ENCODE measurements at places on chromosomes 6 and 20.
A peak's percentile ranks its signal among the peaks of the same experiment; 100 is the strongest.

DNA sequence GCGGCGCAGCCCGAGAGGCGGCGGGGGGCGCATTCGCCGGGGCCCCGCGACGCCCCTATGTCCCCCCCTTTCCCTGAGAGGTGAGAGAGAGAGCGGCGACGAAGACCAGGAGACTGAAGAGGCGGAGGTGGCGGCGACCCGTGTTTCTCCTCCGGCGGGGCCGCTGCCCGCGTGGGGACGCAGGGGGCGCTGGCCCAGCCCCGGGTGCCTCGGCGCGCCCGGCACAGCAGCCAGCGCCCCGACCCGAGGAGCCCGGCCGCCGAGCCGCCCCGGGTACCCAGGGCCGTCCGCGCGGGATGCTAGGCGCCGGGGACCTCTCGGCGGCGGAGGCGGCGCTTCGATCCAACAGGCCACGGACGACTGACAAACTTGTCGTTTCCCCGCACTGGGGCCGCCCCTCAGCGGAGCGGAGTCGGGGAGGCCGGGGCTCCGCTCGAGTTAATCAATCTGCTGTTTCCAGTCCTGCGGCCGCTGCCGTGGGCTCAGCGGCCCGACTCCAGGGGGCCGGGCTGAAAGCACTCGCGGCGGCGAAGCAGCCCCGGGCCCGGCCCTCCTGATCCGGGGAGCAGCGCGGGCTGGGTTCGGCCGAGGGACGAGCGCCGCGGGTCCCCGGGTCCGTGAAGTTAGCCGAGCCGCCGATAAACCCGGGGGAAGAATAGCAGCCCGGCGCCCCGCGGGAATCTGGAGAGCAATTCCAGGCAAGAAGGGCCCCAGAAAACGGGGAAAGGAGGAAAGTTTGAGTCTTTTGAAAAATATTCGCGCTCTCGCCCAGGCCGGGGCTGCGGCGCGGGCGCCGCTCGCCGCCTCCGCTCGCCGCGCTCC lies 631 bp downstream of the MDGA1 start:
- no peak for DNase-seq

GRCh38 chr6:156977527-156978291 lies 200.5 kb downstream of the ARID1B start:
- no peak for DNase-seq

GRCh38 chr6:77450924-77451323 lies 12.4 kb downstream of the HTR1B start:
- DNase-seq, result no peak

DNA sequence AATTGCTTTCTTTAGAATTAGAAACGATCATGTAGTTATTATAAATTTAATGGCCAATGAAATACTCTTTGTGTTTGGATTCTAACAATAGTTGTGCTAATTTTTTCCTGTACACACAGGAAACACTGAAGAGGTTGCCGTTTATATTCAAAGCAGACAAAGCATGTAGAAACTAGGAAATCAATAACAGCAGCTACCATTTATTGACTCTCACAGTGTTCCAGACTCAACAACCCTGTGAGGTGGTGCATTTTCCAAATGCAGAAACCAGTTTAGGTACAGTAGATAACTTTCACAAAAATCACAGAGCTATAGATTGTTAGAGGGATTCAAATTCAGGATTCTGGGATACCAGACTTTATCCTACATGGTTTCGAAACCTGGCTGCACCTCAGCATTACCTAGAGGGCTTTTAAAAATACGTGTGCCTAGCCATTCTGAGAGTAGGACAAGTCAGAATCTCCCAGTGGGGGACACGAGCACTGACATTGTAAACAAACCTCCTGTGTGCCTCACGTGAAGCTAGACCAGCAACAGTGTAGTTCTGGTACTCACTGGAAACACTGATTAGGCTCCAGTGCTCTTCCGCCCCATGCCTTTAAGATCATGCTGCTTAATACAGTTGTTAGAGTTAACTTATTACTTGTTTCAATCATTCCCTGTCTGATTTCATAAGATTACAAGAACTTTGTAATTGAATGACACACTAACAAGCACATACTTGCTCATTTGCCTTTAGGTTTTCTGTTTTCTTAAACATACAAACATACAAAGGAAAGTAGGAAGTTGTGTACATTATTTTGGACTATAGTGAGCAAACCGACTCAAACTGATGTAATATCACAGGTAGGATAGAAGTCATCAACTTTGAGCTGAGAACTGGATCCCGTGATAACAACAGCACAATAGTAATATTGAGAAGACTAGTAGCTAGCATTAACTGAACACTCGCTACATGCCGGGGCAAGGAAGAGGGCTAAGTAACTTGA lies 65.8 kb downstream of the MAP3K4 start:
- DNase-seq, result no peak

GRCh38 chr6:25889877-25890853 lies 16.1 kb upstream of the SLC17A3 start:
- DNase-seq, result no peak

GRCh38 chr20:18754030-18754652 lies 59.4 kb upstream of the SCP2D1 start:
- no peak for DNase-seq

- no peak for DNase-seq
Observed at GRCh38 chr20:45101333-45101850, 465 bp upstream of the KCNS1 start.

DNA sequence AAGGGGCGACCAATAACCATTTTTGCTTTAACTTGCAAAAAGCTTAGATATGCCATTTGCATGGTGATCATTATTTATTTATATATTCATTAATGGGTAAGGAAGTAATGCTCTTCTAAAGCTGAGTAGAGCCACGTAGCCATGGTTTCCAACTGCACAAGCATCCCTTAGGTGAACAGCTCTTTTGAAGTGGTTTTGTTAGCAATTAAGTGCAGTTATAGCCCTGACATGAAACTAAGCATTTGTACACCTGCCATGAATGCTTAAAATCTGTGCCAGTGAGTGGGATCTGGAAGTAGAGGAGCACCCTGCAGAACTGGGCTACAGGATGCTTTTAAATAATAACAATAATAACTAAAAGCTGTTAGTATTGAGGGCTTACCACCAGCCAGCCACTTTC lies 19.1 kb downstream of the TRAF3IP2 start:
- DNase-seq, result no peak

DNA sequence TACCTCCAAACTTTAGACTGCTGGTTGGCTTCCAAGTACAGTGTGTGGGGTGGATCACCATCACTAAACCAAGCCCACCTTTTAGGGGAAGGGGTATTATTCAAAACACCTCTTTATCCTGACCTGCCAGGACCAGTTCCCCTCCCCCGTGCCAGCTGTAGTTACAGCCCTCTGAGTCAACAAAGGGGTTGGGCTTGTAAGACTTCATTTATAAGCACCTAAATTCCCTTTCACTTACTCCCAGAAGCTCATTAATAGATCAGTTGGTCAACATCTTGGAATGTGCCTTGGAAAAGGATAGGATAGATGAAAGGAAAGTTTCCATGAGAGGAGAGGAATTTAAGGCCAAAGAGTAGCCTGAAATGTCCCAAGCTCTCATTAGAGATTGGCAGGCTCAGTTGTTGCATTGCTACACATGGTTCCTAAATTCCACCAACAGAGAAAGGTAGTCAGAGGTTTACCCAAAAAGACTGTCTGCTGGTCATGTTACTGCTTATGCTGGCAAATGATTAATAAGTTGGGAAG lies 59.2 kb downstream of the TNFAIP3 start:
- no peak for DNase-seq

DNA sequence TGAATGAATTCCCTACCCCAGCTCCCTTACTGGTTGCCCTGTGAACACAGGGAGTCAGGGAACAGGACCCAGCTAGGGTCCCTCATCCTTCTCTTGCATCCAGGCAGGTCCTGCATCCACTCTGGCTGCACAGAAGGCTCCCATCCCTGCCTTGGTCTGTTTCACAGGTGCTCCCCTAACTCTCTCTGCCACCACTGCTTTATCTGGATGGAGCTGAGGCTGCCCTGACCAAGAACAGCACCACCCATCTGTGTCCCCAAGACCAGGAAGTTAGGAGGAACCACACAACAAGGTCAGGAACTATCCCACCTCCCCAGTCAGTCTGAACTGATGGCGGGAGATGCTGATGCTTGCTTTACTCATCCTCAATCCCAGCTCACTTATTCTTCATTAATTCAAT lies 16.2 kb upstream of the HLA-G start:
- DNase-seq, result no peak

- DNase-seq, result no peak
Observed at GRCh38 chr6:145875496-145876211, 61.1 kb upstream of the FBXO30 start.

DNA sequence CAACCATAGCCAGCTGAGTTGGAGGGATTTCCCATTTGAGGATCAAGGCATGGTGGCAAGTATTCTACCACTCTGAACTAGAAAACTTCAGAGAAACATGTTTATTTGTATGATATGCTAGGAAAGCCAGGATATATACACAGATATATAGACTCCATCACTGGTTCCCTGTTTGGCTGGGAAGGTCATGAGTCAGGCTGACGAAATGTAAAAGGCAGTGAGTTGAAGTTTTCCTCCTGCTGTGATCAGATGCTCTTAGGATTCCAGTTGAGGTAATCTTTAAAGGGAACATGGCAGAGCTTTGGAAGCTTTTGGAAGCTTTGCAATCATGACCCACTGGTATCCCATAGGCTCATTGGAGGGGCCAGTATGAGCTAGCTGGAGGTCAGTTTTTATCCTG lies 1369.1 kb downstream of the EPHA7 start:
- no peak for DNase-seq

DNA sequence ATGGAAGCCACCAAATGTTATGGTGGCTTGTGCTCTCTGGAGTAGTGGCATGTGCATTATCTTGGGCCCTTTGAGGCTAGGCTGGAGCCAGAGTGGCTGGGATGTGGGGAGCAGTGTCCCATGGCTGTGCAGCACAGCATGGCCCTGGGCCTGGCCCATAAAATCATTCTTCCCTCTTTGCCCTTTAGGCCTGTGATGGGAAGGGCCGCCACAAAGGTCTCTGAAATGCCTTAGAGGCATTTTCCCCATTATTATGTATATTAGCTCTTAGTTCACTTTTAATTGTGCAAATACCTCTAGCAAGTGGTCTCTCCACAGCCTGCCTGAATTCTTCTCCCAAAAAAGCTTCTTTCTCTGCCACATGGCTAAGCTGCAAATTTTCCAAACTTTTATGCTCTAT lies 297.3 kb upstream of the IRAK1BP1 start:
- DNase-seq, result no peak

GRCh38 chr6:134361011-134361410 lies 43.1 kb upstream of the SGK1 start:
- no peak for DNase-seq

- DNase-seq, result no peak
Observed at GRCh38 chr6:17352302-17352701, 41.1 kb upstream of the CAP2 start.

DNA sequence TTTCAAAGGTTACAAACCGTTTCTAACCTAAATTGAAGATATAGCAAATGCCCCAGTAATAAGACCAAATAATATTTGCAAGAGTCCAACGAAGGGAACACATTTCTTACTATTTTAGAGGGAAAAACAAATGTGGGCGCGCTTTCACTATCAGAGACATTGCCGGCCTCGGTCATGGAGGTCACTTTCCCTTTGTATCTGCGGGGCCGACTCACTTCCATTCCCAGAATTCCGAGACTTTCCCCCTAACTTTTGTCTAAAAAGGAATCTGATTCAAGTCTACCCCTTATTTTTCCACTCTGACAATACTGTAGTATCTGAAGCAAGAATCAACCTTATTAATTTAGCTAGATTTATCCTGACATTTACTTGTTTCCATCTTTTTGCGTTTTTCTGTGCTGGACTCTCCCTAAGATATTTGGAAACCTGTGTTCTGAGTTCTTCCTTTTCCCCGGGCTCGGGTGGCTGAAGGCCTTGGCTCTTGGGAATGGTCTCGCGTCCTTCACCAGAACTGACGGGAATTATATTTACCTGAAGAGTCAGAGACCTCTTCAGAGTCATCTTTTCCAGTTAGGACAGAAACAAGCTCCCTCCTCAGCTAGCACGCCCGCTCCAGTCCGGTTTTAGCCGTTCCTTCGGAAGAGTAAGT lies 71.8 kb upstream of the ZNF184 start:
- DNase-seq, result no peak

DNA sequence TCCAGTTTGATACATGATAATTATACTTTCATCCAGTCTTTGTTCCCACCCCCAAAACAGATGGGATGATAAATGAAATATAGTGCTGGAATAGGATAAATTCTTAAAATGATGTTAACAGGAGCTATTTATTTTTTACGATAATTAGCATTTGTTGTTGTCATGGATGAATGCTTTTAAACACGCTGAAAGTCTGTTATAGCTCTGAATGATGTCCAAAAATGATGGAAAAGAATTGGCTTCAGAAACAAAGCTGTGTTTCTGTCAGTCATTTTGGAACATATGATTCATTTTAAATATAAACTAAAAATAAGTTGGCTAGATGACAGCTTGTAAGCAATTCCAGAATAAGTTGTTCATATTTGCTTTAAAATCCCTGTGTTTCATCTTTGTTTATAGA lies 237.4 kb downstream of the GRIK2 start:
- no peak for DNase-seq

GRCh38 chr6:108739496-108740330 lies 108.5 kb upstream of the ARMC2 start:
- DNase-seq, result no peak

- no peak for DNase-seq
Observed at GRCh38 chr20:37668166-37668565, 25.7 kb upstream of the CTNNBL1 start.

GRCh38 chr6:36715469-36715868 lies 17.8 kb downstream of the RAB44 start:
- DNase-seq, result no peak

- no peak for DNase-seq
Observed at GRCh38 chr6:159919800-159920199, 29.0 kb downstream of the MAS1 start.

- no peak for DNase-seq
Observed at GRCh38 chr6:170523256-170524171, 29.6 kb downstream of the PSMB1 start.

DNA sequence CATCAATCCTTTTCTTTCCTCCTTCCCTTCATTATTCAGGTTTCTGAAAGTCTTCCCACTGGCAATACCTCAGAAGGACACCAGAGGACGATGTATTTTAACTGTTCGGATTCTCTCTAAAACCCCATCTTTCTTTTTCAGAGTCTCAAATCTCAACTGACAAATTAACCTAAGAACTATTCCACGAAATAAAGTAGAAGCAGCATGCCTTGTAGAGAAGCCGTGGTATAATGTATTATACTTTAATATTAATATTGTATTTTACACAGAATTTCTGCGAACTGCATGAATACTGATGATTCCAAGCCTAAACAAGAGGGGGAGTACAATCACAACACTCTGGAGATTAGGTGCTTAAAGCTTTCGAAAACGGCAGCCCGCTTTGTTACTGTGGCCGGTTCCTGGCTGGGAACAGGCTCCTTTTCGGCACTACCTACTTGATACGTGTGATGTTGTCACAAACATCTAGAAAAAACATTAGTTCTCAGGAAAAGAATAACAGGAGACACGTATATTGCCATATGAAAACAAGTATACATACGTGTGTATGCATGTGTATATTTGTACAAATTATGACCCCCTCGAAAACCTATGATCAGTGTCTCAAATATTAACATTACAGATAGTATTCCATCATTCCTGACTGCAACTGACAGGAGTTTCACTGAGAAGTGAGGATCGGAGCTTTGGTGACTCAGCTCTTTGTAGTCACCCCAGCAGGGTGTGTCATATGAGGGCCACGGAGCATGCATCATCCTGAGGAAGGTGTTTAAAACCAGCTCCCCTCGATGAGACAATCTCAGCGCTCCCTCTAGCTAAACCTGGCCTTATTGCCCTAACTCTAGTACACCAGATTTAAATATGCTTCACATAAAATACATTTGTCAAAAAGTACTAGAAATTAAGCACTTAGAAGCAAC lies 319.7 kb upstream of the TCF21 start:
- peak; percentile 33 for DNase-seq

All from left cardiac atrium (tissue), 4 donors.